Osteocyte (in vitro differentiated cells): ENCODE measurements at places on chromosomes 11 and 22. TPM values are rescaled to one million over a fixed set of nuclear protein-coding genes. Genes with fewer than 3 reads are reported as not detected.

Gene BEST1
- total RNA-seq: 0.81 and 2.0 TPM in 2 replicates

DNA sequence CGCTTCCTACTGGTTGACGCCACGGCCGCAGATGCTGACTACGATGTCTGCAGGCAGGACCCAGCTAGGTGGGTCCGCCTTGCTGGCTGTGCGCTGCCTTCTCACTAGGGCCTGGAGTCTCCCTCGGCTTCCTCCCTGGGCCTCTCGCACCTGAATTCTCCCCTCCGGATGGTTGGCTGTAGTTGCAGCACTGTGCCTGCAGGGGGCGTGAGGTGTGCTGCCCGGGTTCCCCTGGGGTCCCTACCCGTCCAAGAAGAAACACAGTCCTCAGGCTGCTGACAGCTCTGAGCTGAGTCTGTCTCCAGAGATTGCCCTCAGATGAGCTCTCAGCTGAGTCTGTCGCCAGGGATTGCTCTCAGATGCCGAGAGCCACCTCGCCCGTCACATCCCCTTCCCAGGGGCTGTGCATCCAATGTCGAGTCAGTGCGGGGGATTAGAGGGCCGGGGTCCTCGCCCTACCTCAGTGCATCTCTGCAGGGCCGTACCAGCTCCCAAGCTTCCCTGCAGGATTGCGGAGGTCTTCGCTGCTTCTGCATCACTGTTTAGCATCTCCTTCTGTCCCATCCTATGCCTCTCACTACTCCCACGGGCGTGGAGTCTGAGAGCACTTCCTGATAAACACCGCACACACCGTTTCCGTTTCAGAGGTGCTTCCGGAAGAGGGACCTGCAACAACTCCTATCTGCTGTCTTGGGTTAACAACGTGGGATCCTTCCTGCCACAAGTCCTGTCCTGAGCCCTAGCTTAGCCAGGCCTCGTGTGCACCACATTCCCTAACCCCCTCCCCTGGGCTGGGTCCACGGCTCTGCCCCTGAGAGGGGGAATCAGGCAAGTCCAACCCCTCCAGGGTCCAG is 196.9 kb downstream of the CSNK2A3 start:
- no peak for DNase-seq

- no peak for DNase-seq
Measured at GRCh38 chr22:19723232-19723982, at the start of gene GP1BB. Gene GP1BB, plus strand, starts transcription at chr22:19723539. Its CDS starts 31 bp downstream, at chr22:19723570.

GRCh38 chr11:73325036-73325981 is 17.2 kb downstream of the ARHGEF17 start:
- no peak for DNase-seq

GRCh38 chr11:41954034-41954433 is 494.6 kb upstream of the LRRC4C start:
- no peak for DNase-seq
